Stimulated activated CD8-positive, alpha-beta memory T cell treated with anti-CD3 and anti-CD28 coated beads, Interleukin-2, amount 100 ng/mL, for 48 hours (primary cell): ENCODE measurements at places on chromosomes 11 and 22.

- no peak for DNase-seq
Observed at GRCh38 chr11:12117200-12117599, 6.8 kb downstream of the MICAL2 start.

DNA sequence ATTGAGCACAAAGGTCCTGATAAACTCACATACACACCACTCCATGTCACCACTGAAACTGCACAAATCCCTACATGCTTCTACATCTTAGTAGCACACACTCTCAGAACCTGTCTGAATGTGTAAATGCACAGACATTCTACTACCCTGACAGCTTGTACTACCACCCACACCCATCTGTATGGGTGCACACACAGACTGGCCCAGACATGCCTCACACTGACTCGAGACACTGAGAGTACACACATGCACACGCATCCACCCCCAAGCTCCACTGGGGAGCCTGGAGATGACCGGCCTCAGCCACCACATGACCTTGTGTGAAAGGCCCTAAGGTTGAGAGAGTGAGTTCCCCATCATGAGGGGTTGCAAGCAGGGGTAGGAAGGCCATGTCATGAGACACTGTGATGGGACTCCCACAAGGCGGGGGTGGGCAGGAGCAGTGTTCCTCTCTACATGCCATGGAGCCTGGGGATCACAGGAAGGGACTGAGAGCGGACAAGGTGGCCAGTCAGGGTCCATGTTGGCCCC lies 28.1 kb downstream of the ARAP1 start:
- no peak for DNase-seq

DNA sequence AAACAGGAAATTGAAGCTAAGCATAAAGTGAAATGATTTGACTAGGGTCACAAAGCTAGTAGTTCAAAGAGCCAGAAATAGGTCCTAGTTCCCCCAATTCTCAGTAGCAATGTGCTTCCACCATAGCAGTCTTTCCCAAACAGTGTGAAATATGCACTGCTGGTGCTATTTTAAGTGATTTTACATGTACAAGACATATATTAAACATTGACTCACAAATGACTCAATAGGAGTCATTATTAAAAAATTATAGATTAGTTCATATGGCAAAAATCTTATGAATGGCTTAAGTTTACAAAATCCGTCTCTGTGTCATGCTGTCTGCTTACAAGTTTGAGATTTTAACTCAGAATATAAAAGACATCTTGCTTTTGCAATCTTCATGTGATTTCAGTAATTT lies 21.4 kb downstream of the KIF18A start:
- no peak for DNase-seq

DNA sequence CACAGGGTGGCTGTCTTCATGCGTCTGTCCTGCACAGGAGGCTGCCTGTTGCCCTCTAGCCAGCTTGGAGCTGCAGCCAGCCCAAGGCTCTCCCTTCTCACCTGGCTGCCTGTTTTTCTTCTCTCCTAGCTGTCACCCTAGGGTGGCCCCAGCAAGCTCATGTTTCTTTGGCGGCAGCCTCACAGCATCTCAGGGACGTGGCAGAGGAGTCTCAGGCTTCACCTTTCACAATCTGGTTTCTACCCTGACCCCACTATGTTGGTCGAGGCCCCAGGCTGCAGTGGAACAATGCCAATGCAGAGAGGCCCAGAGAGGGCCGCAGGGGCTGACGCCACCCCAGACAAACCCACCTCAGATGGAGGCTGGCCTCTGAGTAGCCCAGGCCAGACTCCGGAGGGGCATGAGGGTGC lies 2.5 kb upstream of the CLDN5 start:
- no peak for DNase-seq

- no peak for DNase-seq
Observed at GRCh38 chr11:110219006-110219785, 77.2 kb downstream of the RDX start.

DNA sequence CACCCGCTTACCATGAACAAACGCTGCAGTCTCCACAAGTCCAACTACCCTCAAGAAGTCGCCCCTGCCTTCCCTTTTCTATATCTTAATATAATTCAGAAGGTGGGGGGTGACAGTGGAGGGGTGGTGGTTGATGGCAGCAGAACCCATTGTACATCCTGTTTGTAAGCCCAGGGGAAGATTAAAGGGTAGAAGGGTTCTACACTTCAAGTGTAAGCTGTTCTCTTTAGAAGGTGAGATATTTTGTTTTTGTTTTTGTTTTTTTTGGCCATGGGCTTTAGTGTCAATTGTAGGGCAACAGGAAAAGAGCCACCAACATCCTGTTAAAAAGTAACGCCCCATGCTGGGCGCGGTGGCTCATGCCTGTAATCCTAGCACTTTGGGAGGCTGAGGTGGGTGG lies 34.9 kb upstream of the RRAS2 start:
- DNase-seq = no peak

DNA sequence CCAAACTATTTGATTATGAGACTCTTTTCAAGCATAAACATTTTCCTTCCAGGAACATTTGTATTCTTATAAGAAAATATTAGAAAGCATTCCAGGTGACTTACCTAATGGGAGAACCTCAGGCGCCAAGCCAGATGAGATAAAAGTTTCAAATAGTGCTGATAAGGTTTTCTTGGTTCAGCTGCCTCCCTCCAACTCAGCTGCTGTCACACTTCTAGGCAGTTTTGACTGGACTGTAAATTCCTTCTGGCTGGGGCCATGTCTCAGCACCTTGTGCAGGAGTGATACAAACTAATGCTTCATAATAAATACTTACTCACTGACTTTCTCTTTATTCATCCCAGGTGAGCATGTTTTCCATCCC lies 131.1 kb downstream of the MED15 start:
- no peak for DNase-seq

DNA sequence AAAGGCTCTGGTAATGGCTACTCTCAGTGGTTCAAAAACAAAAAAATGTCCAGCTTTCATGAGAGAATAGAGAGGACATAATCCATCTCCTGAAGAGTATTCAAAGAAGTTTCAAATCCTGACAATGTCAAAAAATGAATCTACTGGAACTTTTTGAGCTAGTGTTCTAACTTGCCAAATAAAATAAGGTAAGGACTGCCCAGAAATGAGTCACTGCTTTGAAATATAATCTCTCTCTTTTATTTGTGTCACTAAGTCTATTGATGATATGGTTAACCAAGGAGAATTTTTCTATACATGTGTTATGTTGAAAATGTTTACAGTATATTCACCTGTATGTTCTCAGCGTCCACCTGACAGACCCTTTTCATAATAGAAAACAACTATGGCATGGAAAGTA lies 3.4 kb downstream of the GUCY1A2 start:
- no peak for DNase-seq

GRCh38 chr11:36081274-36081945 lies 137.5 kb downstream of the LDLRAD3 start:
- DNase-seq = no peak

GRCh38 chr11:95715777-95716241 lies 73.8 kb downstream of the FAM76B start:
- peak; percentile 26 for DNase-seq

DNA sequence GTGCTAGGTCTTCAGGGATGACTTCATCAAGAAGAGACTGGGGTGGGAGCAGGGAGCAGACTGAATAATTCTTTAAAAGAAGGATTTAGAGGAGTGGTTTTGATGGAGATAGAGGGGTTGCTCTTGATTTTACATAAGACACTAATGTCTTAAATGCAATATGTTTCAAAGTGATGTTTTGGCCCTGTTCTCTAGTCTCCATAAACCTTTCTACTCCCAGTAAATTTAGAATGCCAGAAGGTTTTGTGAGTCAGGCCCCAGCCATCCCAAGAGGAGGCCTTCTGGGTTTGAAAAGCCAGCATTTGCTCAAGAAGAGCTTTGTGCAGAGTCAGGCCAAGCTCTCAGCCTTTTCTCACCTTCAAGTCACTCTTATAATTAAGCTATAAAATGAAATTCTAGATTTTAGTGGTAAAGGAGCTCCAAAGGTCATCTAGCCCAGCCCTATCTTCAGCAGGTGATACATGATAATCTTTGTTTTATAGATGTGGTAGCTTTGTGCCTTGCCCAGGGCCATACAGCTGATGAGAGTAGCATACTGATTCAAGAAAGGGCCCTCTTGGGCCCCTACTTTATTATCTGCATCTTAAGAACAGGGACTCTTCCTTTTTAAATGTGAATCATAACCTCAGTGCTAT lies 122.8 kb upstream of the MTNR1B start:
- no peak for DNase-seq

DNA sequence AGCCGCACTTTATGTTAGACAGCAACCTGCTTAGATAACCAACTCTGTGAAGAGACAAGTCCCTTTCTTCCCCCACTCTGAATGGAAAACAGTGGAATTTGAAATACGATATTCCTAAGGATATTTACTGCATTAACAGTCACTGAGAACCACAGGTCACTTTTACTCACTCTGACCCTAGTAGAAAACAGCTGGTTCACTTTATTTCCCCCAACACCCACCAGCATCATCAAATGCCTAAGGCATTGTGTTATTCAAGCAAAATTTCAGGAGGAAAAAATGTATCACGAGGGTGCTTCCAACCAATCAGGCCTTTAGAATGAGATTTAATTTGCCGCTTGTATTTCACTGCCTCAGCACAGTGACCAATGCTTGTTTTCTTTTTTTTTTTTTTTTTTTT lies 1134.1 kb upstream of the CCDC90B start:
- no peak for DNase-seq

DNA sequence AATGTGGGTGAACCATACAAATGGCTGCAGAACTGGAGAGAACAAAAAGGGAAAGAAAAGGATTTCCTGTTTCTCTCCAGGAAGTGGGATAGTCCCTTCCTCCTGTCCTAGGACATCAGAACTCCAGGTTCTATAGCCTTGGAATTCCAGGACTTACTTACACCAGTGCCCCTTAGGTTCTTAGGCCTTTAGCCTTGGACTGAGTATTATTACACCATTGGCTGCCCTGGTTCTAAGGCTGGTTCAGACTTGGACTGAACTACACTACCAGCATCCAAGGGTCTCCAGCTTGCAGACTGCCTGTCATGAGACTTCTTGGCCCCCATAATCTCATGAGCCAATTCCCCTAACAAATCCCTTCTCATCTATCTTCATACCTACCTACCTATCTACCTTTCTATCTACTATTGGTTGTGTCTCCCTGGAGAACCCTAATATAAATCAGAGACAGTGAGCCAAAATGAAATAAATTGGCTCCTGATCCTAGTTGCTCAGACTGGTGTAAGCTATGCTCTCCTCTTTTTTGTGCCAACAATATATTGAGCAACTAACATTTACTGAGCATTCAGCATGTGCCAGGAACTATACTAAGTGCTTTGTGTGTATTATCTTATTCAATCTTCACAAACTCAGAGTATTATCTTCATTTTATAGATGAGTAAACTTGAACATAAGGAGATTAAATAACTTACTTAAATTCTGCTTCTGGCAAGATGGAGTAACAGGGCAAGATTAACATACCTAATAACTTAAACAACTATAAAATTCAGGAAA lies 303.7 kb downstream of the TTC28 start:
- no peak for DNase-seq

- DNase-seq = no peak
Observed at GRCh38 chr11:111845276-111846028, 25.9 kb downstream of the ALG9 start.

- peak; percentile 52 for DNase-seq
Observed at GRCh38 chr11:48001438-48002021, 21.2 kb downstream of the PTPRJ start.

DNA sequence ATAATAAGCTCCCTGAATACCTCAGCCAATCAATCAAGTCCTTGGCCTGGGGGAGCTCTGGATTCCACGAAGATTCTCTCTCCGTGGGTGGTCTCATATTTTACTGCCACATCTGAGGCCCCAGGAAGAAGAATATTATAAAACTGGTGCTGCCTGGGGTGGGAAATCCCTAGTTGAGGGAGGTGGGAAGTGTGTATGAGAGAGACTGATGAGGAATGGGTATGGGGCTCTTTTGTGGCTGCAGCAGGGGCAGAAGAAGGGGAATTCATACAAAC lies 71.5 kb downstream of the SYN3 start:
- DNase-seq = no peak

- peak; percentile 31 for DNase-seq
Observed at GRCh38 chr11:2533587-2534133, 88.9 kb downstream of the KCNQ1 start.

GRCh38 chr22:50702261-50702671 lies 29.6 kb downstream of the SHANK3 start:
- no peak for DNase-seq

- no peak for DNase-seq
Observed at GRCh38 chr22:48097723-48098122, 1335.3 kb downstream of the TBC1D22A start.

DNA sequence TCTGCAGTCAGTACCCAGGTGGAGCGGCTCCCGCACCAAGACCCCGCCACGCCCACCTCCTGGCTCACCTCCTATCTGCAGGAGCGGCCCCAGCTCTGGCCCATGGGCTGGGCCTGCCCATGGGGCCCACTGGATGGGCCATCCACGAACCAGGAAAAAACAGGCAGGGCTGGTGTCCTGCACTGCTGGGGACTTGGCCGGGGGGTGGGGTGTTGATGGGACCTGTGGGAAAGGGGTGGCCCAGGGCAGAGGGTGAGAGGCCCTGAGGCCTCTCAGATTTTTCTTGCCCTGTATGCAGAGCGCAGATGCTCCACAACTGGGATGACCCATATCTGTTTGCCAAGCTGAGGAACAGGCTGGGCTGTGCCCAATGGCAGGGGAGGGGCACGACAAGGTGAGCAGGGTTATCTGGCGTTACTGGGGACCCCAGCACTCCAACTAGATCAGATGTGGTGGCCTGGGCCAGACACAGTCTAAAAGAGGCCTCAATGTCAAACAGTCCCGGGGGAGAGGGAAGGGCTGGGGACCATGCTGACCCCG lies 2.7 kb upstream of the PIM3 start:
- no peak for DNase-seq

DNA sequence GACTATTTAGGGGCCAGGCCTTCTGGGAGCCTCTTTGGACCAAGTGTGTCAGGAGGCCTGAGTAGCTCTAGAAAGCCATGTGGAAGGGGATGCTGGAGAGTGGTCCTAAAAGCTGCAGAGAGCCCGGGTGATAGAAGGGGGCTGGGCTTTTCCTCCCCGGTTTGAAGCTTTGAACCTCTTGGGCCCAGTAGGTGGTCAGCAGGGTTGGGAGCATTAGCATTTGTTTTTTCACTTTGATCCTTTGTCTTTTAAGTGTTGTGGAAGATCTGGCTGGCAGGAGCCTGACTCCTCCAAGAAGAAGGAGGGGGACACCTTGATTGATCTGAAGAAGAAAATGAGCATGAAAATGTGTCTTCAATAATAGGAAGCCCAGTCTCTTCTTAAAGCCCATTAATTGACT lies 596.6 kb downstream of the INSC start:
- DNase-seq = no peak

GRCh38 chr22:27242917-27243589 lies 558.5 kb downstream of the MN1 start:
- no peak for DNase-seq

DNA sequence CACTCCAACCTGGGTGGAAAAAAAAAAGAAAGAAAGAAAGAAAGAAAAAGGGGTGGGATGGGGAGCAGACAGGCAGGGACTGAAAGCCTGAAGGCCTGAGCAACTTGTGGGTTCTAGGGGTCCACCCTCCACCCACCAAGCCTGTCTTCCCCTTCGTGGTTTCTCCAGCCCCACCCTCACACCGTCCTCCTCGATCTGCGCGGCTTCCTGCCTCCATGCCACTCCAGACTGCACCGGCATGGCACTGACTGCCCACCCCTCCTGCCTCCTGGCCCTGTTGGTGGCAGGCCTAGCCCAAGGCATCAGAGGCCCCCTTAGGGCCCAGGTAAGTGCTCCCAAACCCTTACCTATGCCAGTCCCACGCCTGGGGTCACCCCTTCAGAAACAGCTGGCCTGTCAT lies at the start of gene CTSW:
Gene CTSW (plus strand): TSS at position 221 of the 400 bp plus-strand sequence. CDS start 18 bp downstream, at position 239.
- DNase-seq = no peak
